ENCODE measurements at places on chromosomes 7 and 10. TPM values are rescaled to one million over a fixed set of nuclear protein-coding genes. Genes with fewer than 3 reads are reported as not detected.

DNA sequence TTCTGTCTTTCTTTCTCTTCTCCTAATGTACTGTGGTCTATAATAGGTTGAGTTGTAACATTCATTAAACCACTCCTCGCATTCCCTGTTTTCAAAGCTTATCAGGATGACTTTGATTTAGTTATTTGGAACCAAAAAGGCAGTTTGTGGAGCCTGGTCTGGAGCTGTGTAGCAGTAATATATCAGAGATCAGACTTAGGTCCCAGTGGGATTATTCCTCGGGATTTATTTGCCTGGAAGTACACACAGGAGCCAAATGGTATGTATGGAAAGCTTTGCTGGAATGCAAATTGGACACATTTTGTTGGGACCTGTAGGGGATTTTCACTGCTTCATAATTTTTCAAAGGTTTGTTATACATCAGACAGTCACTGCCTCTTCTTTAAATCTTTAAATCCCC is 40.9 kb downstream of the GBF1 start:
- no peak for DNase-seq

DNA sequence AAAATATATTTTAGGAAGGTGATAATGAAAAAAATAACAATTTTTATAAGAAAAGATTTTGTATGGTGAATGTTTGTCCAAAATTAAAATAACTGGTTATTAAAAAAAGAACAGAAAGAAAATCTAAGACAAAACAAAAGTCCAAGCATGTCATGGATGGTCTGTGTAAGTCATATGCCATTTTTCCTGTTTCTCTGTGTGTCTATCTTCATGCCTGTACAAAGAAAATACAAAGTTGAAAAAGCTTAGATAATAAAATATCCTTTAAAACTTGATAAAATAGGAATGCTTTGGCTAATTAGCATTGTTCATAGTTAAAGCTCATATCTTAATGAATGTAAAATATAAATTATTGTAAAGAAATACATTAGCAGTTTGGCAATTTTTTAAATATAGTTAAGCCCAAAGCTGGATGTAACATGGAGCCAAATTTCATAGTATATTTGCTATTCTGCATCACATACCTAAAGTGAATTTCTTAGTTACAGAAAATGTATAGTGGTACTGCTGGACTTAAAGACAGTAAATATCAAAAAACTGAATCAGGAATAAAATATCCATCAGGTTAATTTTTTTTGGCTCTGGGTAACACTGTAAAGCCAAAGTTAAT is 661.1 kb downstream of the PCDH15 start:
- DNase-seq = no peak

GRCh38 chr7:155591055-155591775 is 44.9 kb upstream of the CNPY1 start:
- DNase-seq = no peak

- DNase-seq = no peak
These were observed 46.0 kb downstream of the LCOR start for GRCh38 chr10:96878057-96878456.

DNA sequence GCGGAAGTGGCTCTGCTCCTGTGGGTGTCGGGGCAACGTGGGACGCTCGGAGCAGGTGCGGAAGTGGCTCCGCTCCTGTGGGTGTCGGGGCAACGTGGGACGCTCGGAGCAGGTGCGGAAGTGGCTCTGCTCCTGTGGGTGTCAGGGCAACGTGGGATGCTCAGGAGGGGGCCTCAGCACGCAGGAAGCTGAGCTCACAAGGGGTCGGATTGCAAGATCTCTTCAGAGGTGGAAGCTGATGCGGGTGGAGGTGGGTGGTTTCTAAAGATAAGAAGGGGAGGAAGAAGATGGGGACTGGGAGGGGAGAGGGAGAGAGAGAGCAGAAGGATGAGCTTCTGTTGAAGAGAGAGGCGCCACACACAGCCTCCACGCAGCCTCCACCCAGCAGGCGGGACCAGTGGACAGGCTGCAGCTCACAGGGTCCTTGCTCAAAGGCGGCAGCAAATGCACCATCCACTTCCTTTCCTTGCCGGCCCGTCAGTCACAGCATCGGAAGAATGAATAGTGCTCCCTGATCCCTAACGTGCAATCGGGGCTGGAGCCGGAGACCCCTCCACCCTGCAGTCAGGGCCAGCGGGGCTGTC is 78.7 kb downstream of the PTPRN2 start:
- DNase-seq = no peak

- DNase-seq = no peak
These were observed 217.0 kb upstream of the STEAP4 start for GRCh38 chr7:88523645-88524044.

- DNase-seq = no peak
These were observed 140.7 kb upstream of the AOAH start for GRCh38 chr7:36865019-36865418.

- DNase-seq = peak; percentile 12
These were observed 5.6 kb downstream of the GPR15LG start for GRCh38 chr10:84179059-84179710.

DNA sequence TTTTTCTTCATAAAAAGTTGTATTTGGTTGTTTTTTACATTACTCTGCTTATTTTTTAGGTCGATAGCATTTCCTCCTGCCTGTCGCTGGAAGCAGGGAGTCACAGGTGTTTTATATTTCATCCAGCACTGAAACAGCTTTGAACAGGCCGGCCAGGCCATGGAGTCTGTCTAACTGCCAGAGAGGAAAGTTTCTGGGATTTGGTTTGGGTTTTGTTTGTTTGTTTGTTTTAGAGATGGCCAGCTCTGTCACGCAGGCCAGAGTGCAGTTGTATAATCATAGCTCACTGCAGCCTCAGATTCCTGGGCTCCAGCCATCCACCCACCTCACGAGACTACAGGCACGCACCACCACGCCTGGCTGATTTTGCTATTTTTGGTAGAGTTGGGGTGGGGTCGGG is 23.4 kb downstream of the PROSER2 start:
- no peak for DNase-seq

GRCh38 chr7:22793593-22794462 is 28.8 kb downstream of the TOMM7 start:
- DNase-seq = no peak

GRCh38 chr10:44932517-44933450 is 21.6 kb downstream of the TMEM72 start:
- peak; percentile 90 for DNase-seq

DNA sequence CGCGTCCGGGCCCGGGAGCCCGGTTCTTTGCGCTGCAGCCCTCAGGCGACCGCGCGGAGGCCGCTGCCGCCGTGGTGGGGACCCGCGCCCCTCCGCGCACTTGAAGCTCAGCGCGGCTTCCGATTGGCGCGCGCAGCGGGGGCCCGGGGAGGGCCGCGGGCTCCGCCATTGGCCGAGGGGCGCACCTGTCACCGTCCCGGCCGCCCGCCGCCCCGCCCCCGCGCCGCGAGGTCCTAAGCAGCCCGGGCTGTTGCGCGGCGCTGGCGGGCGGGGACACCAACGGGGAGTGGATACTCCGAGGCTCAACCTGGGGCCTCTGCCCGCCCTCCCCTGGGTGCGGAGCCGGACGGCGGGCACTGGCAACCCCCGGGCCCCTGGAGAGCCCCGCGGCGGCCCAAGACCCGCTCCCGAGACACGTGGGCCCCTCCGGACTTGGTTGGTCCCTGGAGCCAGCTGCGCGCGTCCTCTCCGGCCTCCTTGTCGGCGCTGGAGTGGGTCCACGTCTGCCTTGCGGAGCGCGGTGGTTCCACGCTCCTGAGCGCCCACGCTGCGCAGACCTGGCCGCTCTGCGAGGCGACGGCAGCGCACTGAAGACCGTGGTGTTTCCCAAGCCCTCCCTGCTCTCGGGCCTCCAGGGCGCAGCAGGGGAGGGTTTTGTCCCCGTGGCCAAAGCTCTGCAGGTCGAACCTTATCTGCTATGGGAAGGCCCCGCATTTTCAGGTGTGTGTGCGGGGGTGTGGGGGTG is at the start of gene MNX1:
MNX1 (minus strand) TSS at position 76 of the 745 bp plus-strand sequence. CDS start 313 bp downstream, outside the sequence.
- peak; percentile 48 for DNase-seq

- no peak for DNase-seq
These were observed 3.7 kb upstream of the UTF1 start for GRCh38 chr10:133226251-133226808.

GRCh38 chr7:93902777-93903423 is 3.5 kb upstream of the GNGT1 start:
- DNase-seq = no peak

- no peak for DNase-seq
These were observed 5.9 kb upstream of the HMX2 start for GRCh38 chr10:123141791-123142700.

DNA sequence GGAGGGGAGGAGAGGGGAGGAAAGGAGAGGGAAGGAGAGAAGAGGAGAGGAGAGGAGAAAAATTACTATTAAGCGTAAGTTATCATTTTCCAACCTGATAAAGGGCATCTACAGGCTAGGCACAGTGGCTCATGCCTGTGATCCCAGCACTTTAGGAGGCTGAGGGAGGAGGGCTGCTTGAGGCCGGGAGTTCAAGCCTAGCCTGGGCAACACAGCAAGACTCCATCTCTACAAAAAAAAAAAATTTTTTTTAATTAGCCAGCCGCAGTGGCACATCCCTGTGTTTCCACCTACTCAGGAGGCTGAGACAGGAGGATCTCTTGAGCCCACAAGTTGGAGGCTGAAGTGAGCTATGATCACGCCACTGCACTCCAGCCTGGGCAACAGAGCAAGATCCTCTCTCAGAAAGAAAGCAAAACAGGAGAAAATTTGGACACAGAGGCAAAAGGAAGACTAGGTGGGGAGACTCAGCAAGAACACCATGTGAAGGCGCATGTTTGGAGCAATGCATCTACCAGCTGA is 35.2 kb upstream of the GTF2I start:
- no peak for DNase-seq

Gene INHBA
- not detected for total RNA-seq

Gene PRF1
- total RNA-seq = 7.4 TPM

Gene MALSU1
- 50.5 TPM for total RNA-seq

Gene SPDYE8
- not detected for total RNA-seq
